SK-N-DZ (cell line): ENCODE measurements at places on chromosomes 1 and 21.

DNA sequence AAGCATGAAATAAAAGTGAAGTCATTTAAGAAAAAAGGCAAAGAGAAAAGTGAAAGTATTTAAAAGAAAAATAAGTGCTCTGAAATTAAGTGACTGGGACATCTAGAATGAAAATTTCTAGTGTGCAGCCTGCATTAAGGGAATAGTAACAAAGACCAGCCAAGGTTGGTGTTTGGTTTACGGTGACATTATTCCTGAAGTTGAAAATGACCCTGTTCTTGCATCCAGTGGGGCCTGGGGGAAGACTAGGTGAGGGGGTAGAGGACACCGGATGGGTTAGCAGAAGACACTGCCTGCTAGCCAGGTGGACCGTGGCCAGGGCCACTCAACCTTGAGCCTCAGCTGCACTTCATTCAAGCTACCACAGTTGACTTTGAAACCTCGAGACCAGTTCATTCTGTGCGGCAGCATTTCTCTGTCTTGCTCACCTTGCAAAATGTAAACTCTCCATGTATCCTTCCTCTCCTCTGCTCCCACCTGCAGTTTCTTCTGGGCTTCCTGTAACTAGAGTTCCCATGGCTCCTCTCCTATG, 14.3 kb upstream of the KCNK1 start:
- DNase-seq = no peak

DNA sequence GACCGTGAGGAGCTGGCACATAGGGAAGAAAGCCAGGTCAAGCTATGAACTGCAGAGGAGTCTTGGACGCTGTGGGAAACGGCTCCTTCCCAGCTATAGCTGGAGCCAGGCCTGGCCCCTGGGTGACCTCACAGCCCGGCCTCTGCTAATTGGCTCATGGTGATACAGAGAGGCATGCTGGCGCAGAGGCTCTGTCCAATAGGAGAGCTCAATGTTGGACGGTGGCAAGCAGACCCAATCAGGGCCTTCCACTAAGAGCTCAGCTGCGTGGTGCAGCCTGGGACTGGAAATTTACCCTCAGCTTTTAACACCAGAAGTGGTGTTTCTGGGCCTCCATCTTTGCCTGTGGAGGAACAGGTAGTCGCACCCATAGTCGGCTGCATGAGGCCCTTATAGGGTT, 64.4 kb upstream of the GRHL3 start:
- DNase-seq = peak; percentile 13

DNA sequence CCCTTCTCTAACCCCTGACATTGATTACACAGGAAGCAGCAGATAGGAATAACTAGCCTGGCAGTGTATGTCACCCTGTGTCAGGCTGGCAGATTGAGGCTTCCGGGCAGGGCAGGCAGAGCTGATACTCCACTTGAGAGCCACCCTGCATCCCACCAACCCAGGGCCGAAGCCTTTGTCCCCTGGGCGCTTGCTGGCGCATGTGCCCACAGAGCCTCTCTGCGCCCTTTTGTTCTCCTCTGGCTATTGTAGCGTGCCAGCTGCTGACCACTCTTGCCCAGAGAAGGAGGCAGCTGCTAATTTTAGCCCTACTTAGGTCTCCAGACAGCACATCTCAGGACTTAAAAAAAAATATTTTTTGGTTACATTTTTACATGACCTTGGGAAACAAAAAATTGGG, 304.9 kb downstream of the HHAT start:
- no peak for DNase-seq

GRCh38 chr1:214277704-214278635, 3.0 kb upstream of the SMYD2 start:
- DNase-seq = no peak

DNA sequence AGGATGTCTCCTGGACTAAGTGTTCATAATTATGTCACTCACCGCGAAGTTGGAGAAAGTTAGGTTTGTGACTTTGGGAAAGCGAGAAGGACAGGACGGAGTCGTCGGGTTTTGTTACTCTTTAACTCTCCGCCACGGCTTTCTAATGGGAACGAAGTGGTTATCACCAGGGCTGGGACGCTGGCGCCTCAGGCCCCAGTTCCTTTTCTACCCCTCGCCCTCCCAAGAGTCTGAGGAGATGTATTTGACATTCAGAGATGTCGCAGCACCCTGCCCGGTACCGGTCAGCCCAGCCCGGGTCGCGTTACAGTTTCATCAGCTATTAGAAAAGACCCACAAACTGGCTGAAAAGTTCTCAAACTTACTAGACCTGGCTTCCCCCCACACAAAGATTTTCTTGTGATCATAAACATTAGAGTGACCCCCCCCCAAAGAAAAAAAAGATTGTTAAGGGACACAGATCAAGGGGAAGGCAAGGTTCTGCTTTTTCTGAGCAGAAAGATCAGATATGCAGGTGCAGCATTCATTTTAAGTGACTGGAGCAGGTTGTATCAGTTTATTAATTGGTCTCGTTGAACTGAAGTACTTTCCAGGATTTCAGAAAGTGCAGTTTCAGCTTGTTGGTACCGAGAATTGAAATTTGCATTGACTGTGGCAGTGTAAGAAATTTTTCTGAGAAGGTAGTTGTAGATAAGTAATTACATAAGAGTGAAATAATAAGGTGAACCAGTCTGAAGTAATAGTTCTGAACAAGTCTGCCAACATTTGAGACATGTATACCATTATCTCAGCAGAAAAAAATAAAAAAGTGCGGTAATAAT, 859 bp upstream of the ZBTB18 start:
- DNase-seq = no peak

DNA sequence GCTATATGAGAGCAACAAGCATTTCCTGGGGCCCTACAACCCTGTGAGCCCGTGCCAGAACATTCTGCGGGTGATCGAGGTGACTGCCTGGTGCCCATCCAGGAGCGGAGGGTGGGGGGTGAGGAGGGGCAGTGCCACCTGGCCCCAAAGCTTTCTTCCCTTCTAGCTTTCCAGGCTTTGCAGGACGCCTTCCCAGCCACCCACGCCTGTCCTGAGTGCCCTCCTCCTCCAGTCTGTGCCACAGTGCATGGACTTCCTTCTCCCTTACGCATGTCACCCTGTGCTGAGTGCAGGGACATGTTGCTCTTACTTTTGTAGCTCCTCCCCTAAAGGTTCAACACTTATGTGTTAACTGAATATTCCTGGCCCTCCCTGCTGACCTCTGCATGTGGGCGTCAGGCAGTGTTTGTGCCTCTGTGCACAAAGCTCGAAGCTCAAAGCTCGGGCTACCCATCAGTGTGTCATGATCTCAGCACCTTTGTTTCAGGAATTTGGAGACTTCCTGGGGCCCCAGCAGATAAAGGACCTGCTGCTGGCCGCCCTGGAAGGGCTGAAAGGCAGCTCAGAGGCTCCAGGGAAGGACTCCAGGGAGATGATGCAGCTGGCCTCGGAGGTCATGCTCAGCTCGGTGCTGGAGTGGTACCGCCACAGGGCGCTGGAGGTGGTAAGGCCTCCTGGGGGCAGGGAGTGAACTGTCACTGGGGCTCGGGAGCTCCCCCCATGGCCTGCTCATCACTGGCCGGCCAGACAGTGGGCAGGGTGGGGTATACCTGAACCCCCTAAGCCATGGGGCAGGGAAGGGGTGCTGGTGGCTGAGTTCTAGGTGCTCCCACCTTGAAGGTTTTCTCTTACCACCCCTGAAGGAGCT, 36.7 kb upstream of the TTC4 start:
- DNase-seq = no peak
